ENCODE measurements at places on chromosomes 6 and 20.

GRCh38 chr6:91941838-91942237, 1355.0 kb upstream of the MAP3K7 start:
- no peak for DNase-seq

- DNase-seq = no peak
Measured at GRCh38 chr6:14707276-14707675, 538.6 kb upstream of the JARID2 start.

GRCh38 chr6:147506704-147507114, 1.8 kb upstream of the SAMD5 start:
- peak; percentile 63 for DNase-seq

DNA sequence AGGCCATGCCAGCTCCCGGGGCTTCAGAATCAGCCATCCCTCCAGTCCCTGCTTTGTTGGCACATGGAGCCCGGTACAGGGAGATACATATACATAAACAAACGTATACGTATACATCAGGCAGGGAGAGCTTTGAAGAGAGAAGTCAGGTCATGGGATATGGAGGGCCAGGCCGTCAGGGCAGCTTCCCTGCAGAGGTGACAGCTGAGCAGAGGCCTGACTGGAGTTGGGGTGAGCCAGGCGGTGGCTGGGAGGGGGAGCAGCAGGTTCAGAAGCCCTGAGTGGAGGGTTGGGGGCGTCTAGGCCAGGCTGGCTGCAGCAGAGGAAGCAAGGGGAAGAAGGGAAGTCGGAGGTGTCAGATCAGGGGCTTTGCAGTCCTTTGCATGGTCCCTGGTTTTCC, 61.7 kb downstream of the STK35 start:
- DNase-seq = no peak

DNA sequence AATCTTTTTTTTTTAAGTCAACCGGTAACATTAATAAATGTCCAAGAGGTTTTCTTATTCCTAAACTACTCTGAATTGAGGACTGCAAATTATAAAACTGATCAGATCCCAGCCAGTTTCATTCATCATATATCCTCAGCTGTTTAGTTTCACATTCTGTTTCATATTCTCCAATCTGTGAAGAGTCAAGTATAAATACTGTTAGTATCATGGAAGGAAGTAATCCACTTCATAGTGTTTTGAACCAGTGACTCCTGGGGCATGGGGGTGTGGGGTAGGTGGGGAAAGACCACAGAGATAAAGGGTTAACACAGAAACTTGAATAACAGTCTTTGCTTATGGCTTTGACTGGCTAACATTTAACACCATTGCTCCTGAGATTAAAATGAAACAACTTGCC, 69.9 kb downstream of the FYN start:
- no peak for DNase-seq

- peak; percentile 7 for DNase-seq
Measured at GRCh38 chr6:18178960-18179615, 23.9 kb downstream of the KDM1B start.

GRCh38 chr20:36085686-36086267, 68.8 kb upstream of the EPB41L1 start:
- DNase-seq = no peak

DNA sequence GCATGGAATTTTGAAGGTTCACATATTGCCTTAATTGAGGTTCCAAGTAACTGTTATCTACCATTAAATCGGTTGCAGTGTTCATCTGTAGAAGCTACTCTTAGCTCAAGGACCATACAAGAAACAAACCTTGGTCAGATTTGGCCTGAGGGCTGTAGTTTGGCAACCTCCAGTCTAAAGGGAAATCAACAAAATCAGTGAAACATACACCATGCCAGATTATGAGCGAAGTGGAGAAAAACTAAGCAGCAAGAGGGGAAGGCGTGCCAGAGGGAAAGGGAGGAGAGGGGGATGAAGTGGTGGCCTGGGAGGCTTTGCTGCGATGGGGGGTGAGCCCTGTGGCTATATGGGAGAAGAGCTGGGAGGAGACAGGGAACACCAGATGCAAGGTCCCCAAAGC, 8.8 kb upstream of the SNAI1 start:
- no peak for DNase-seq

DNA sequence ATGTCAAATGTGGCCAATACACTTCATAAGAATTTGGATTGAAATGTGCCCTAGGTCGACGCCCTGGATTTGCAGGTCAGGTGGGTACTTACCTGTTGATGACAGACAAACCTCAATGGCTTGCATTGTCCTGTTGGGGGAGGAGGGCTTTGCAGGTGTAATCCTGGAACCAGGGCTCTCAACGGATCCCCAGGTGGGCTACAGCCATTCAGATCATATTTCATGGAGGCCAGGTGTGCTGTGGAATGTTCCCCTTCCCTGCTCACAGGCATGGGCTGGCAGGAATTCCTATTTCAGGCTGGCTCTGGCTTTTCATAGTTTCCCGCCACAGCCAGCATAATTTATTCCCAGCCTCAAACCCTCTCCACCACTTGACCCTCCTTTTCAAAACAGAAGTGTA, 254.7 kb downstream of the SMOC2 start:
- DNase-seq = no peak

- DNase-seq = no peak
Measured at GRCh38 chr20:58144096-58144495, 84.4 kb downstream of the ANKRD60 start.

DNA sequence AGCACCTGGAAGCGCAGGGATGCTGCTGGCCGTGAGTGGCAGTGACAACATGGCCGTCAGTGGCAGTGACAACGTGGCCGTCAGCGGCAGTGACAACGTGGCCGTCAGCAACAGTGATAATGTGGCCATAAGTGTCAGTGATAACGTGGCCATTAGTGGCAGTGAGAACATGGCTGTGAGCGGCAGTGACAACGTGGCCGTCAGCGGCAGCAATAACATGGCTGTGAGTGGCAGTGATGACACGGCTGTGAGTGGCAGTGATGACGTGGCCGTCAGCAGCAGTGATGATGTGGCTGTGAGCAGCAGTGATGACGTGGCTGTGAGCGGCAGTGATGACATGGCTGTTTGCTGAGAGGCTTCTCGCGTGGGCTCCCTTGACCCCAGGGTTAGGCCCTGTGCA, 169.8 kb downstream of the ERMARD start:
- DNase-seq = peak; percentile 78

- peak; percentile 91 for DNase-seq
Measured at GRCh38 chr6:56046576-56046975, 171.2 kb upstream of the BMP5 start.

DNA sequence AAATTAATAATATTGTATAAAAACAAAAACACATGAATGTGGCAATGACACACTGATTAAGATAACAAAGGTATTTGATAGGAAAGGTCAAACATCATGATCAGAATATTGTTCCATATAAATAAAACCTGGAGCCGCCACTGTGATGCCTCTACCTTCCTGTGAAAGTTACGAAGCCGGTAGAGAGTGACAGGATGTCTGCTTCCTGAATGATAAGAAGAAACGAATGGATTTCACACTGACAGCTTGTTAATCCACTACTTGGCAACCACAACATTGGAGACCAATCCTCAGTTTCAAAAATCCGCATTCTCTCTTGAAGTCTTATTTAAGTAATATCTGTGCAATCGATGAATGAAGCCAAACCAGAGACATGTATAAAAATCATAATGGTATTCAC, 315.1 kb downstream of the HDGFL1 start:
- peak; percentile 91 for DNase-seq
